ENCODE measurements at places on chromosomes 3 and 15.
A peak's percentile ranks its signal among the peaks of the same experiment; 100 is the strongest.

- no peak for DNase-seq
Measured at GRCh38 chr15:78327466-78327865, 12.7 kb upstream of the CRABP1 start.

- DNase-seq: peak; percentile 56
Measured at GRCh38 chr3:163175970-163176369, 1679.4 kb downstream of the OTOL1 start.

DNA sequence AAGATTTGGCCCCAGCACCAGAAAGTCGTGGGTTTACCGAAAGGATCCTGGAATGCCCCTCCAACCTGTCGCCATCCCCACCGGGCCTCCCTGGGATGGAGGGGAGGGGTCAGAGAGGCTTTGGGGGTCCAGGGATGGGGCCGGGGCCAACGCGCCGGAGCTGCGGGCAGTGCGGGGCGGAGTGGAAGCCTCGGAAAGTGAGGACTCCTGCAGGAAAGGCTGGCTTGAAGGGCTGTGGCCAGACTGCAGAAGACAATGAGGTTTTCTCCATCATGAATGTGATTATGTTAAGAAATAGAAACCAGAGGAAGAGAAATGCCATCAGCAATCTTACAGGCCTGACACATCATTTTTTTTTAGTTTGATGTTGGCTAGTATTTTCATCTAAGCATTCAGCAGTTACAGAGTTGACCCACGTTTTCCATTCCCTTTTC, 738 bp downstream of the YEATS2 start:
- peak; percentile 60 for DNase-seq

- peak; percentile 84 for DNase-seq
Measured at GRCh38 chr15:31263751-31264558, 62.7 kb upstream of the KLF13 start.

GRCh38 chr15:82312586-82313349, 36.5 kb downstream of the GOLGA6L10 start:
- DNase-seq: no peak

DNA sequence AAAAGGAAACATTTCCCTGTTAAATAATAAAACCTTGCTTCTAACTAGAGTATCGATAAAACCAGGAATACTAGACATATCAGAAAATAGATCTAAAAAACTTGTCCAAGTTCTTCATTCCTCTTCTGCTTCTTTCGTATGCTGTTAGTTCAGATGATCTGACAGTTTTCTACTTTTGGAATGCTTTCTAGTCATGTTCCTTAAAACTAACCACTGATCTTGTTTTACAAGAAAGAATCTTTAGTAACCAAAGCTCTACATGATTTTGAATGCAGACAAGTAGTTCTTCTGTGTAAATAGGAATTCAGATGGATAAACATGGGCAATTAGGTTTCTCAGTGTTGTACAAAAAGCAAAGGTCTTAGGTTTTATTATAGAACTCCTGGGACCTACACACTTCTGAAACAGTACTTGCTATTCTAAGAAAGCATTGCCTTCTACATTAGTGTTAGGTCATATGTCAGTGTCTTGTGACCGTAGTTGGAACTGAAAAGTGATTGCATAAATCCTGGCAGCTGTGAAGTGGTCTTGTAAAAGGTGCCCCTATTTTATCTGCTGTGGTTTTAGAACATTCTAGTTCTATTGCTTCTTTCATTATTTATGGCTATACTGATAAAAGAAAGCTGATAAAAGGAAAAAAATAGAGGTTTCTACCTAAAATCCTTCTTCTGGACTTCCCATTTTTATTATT, 40.7 kb downstream of the SNRK start:
- DNase-seq: no peak

GRCh38 chr15:68464448-68465090, 32.6 kb upstream of the ITGA11 start:
- no peak for DNase-seq

- no peak for DNase-seq
Measured at GRCh38 chr15:49890689-49891088, 228.3 kb downstream of the ATP8B4 start.

DNA sequence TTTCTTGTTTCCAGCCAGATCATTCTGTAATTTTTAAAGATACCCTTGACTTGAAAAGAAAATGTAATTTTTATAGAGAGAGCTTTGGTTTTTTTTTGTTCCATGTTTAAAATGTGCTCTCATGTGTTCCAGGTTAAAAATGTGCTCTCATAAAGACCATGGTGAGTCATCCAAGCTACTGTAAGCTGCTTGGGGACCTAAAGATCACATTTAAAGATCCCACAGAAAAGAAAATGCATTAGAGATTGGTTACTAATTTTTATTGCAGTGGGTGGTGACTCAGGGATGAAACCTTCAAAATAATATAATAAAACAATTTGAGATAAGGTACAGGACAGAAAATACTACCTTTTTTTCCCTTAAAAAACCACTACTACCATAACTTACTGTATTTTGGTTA, 11.0 kb downstream of the TCF12 start:
- no peak for DNase-seq

DNA sequence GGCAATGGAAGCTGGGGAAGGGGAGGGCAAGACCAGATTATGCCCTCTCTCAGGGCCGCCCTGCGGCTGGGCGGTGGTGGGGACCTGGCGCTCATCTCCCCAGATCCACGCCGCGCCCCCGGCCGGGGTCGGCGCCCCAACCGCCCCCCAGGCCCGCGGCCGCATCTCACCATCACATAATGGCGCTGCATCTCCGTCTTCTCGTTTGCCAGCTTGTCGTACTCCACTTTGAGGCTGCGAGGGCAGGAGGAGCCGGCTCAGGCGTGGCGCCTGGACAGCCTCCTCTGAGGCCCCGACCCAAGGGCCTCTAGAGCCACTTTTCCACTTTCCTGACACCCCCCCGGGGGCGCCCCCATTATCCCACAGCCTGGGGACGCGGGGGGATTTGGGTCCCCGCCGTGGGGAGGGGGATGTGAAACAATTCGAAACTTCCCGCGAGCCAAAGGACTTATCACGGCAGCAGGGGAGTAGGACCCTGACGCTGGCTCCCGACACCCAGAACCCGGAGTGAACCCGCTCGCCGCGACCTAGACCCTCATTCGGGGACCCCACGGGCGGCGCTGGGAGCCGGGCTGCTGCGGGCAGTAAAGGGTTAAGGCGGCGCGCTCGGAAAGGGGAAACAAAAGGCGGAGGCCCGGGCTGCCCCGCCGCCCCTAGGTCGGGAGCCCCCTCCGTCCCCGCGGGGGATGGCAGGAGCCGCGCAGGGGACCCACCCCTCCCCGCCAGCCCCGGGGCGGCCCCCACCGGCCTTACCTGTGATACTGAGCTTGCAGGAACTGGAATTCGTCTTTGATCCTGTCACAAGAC, 2.1 kb downstream of the TLE3 start:
- peak; percentile 44 for DNase-seq

- DNase-seq: no peak
Measured at GRCh38 chr15:46297766-46298165, 662.9 kb downstream of the SQOR start.

DNA sequence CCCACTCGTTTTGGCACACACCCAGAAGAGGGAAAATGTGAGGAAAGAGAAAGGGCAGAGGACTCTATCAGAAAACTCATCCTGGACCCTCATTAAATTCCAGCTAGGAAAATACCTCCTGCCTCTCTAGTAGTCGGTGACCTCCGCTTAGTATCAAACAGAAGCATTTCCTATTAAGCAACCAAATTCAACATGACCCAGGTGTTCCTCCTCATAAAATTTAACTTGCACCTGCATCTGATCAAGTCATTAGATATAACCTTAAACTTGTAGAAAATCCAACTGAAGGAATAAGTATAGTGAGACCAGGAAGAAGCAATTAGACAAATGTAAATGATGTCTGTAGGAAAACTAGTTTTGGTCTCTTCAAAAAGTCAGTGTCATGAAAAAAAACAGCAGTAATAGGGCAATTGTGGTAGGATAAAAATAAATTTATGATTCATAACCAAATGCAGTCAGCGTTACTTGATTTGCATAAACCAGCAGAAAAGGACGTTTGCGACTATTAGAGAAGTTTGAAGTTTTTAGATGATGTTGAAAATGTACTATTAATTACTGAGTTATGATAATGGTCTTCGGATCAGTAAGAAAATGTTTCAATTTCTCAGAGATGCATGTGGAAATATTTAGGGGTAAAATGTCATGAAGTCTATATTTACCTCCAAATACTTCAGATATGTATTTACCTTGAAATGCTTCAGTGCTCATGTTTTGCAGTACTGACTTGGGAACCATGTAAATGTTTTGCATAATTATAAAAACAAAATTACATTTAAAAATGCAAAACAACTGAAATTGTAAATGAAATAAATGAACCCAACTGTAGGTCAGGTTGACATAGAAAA, 44.6 kb downstream of the LDHAL6B start:
- no peak for DNase-seq

DNA sequence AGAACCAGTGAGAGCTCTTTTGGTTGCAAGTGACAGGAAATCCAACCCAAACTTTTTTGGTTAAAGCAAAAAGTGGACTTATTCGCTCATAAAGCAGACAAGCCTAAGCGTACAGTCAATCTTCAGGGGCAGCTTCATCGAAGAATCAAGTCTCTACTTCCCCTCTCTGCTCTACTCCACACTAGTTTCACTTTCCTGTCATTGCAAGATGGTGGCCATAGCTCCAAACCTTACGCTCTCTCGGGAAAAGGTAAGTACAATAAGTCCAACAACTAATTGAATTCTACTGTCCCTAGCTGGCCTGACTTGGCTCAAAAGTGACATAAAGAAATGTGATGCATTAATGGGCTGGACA, 24.9 kb upstream of the ZNF710 start:
- DNase-seq: no peak

- DNase-seq: no peak
Measured at GRCh38 chr3:52392216-52392930, 52.5 kb downstream of the SEMA3G start.

- no peak for DNase-seq
Measured at GRCh38 chr3:31957106-31957505, 24.0 kb downstream of the OSBPL10 start.

DNA sequence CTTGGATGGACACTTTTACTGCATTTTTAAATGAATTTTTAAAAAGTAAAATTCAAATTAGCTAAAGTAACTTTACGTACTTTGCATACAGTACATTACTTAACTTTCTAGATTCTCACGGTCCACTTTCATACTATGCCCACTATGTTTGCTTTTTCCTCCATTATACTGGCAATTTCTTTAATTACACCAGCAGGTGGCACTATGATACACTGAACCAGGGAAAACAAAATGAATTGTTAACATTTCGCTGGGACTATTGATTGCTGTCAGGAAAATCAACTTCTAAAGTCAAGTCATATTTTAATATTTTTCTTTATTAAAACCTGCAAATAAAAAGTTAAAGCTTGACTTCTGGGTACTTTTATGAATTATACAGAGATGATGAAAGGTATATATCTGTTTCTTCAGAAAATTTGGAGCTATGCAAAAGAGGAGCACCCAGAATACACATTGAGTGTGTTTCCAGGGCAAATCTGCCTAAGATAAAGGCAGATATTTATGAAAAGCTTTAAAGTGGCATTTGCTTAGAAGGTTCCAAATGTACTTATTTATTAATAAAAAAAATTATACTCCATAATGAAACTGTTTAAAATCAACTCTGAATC, 21.8 kb upstream of the POU1F1 start:
- peak; percentile 8 for DNase-seq

DNA sequence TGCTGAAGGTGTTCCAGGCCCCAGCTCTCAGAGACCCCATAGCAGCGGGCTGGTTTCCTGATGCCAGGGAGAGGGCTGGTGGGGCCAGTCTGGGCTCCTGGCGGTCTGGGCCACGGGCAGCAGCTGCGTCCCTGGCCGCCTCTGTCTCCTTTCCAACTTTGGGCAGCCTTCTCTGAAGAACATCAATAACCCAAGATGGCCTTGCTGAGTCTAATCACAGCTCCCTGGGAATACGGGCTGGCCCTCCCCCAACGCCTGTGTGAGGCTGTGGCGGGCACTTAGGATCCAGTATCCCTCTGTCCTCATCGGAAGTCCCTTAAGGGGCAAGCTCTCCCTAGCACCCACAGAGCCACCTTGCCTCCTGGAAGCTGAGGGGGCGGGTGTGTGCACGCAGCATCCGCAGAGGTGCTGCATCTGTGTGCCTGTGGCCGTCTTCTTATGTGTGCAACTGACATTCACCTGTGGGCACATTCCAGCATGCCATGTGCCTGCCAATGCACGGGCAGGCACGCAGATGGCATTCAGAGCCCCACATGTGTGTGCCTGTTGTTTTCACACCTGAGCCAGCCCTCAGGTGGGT, 2.1 kb downstream of the ATP2B2 start:
- no peak for DNase-seq

GRCh38 chr3:162770551-162770950, 1273.9 kb downstream of the OTOL1 start:
- no peak for DNase-seq

GRCh38 chr15:88657326-88658069, 18.7 kb downstream of the ISG20 start:
- peak; percentile 23 for DNase-seq

DNA sequence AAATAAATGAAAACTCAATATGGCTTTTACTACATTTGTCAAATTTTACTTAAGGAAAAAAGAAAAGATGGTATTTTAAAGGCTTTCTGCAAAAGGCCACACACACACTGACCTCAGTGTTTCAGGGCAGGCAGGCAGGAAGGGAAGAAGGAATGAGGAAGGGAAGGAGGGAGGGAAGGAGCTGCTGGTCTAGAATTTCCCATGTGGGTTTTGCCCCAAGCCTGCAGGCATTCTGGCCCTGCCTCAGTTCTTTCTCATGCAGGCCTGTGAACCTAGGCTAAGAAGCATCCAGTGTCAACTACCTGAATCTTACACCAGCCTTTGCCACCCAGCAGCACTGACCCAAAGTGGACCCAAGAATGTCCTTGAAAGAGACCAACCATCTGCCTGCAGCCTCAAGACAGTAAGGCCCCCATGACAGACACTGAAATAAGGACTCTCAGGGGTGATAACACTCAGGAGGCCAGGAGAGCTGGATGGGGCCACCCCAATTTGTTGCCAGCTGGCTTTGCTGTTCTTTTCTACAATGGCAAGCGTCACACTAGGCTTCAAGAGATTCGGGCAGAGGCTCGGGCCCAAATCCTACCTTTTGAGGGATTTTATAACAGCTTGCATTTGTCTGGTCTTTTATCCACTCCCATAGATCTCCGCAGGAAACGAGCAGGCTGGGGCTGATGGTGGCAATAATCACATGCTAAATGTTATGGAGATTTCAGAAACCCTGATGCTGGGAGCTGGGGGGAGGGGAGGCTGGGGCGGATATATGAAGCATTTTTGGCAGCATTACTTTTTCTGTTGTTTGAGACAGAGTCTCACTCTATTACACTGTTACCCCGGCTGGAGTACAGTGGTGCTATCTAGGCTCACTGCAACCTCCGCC, 51.4 kb downstream of the XXYLT1 start:
- no peak for DNase-seq

Measured in NCI-H524 (cell line).